Sigmoid colon (tissue), 7 donors: ENCODE measurements at places on chromosomes 2 and 18. TPM values are rescaled to one million over a fixed set of nuclear protein-coding genes. Genes with fewer than 3 reads are reported as not detected.
A peak's percentile ranks its signal among the peaks of the same experiment; 100 is the strongest.

- no peaks in the 10 kb centered on the region for H3K27me3 ChIP-seq
- H3K27ac ChIP-seq, result no peak overlapping the region
- no peaks in the 10 kb centered on the region for H3K4me1 ChIP-seq
- no peak for DNase-seq
- no peak overlapping the region for H3K4me3 ChIP-seq
- no peaks in the 10 kb centered on the region for H3K36me3 ChIP-seq
Measured at GRCh38 chr2:236086403-236086970, 81.7 kb downstream of the GBX2 start.

DNA sequence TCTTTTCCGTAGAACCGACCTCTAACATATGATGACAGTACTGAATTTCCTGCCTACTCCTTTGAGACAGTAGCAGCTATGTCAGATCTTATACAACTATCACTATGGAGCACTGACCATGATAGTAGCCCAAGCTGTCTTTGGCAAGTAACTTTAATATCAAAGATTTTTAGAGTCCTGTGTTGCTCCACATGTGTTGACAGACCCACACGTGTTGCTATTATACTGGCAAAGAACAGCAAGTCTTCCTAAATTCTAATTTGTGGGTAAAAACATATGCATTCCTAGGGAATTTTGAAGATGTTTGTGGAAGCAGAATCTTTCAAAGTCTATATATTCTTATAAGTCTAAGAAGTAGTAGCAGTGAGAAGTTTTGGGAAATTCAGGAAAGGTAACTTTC lies 245.5 kb upstream of the HNMT start:
- no peaks in the 10 kb centered on the region for H3K27me3 ChIP-seq
- no peak for DNase-seq
- no peak overlapping the region for H3K27ac ChIP-seq
- H3K36me3 ChIP-seq, result no peaks in the 10 kb centered on the region

GRCh38 chr2:240423788-240424191 lies 11.7 kb upstream of the GPC1 start:
- H3K27ac ChIP-seq, result no peak overlapping the region
- H3K27me3 ChIP-seq, result no peaks in the 10 kb centered on the region
- H3K4me3 ChIP-seq, result no peak overlapping the region
- H3K36me3 ChIP-seq, result no peaks in the 10 kb centered on the region
- DNase-seq, result peak; percentile 53
- no peaks in the 10 kb centered on the region for H3K4me1 ChIP-seq

Gene CYP27C1
- 0.33 TPM for total RNA-seq

DNA sequence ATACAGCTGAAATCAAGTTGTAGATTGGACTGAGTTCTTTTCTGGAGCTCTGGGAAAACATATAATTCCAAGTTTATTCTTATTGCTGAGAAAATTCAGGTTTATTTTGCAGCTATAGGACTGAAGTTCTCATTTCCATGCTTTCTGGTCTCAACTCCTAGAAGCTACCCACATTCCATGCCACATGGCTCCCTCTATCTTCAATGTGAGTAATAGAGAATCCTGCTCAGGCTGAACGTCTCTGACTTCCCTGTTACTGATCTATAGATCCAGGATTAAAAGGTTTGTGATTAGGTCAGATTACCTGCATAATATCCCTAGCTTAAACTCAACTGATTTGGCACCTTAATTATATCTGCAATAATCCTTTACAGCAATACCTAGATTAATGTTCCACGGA lies 453.8 kb upstream of the MC4R start:
- DNase-seq, result no peak
- no peak overlapping the region for H3K4me3 ChIP-seq
- no peak overlapping the region for H3K27ac ChIP-seq
- H3K27me3 ChIP-seq, result no peaks in the 10 kb centered on the region
- no peaks in the 10 kb centered on the region for H3K4me1 ChIP-seq
